ENCODE measurements at places on chromosomes 4 and X.

- DNase-seq: no peak
Measured at GRCh38 chrX:10582945-10583344, 37.4 kb downstream of the MID1 start.

- no peak for DNase-seq
Measured at GRCh38 chr4:15706646-15707362, 3.9 kb downstream of the BST1 start.

DNA sequence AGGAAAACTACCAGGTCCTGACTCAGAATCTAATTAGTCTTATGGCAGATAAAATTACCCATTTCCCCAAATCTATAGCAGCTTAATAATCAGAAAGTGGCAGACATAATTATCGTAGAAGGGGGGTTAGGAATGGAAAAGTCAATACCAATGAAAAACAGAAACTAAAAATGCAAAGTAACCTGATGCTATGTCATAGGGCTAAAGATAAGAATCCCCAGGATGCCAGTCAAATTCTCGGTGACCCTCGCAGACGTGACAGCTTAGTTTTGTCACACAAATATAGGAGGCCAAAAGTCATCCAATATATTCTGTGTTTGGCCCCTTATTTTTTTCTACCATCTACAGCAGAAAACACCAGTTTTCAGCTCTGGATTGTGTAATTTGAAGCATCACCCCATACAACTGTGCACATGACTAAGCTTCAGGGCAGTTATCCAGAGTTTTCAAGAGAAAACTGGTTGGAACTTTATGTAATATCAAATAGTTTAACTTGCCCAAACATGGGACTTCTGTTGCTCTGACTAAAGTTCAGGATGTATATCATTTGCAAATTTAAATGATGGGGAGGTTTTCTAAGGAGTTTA, 30.9 kb downstream of the RASSF6 start:
- peak; percentile 65 for DNase-seq

GRCh38 chrX:132127743-132128142, at the start of gene FRMD7:
Gene FRMD7 (minus strand): TSS chrX:132128020. CDS start chrX:132127844, 176 bp downstream.
- DNase-seq: no peak

GRCh38 chr4:124449881-124450280, 262.7 kb downstream of the ANKRD50 start:
- DNase-seq: no peak

DNA sequence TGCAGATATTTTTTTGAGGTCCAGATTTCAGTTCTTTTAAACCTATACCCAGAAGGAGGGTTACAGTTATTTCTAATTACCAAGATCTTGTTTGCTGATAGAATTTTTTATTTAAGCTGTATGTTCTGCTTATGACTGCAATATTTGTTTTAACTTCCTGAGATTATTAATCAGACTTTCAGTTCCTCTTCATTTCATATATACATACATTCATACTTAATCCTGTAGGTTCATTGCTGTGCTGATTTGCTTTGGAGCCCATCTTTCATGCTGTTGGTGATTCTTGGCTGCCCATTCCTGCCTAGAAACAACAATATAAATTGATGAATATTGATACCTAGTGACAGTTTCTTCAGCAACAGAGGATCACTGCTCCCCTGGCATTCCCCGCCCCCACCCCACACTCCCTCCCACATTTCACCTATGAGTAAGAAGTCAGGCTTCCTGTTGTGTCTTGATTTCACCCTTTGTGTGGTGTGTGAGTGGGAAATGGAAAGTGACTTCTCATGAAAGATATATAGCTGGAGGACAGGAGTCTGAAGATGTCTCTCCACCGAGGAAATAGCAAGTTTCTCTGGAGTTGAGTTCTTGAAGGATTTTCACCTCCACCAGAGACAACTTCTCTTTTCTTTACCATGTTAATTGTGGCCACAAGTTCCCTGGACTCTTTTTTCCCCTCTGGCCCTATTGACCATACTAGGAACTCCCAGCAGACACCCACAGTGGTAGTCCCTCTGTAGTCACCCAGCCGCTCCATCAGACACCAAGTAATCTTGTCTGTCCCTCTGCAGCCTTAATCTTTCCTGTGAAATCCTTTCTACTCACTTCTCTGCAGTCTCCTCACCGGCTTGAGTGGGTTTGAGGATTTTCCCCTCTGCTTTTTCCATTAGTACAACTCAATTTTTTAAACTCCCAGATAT, 118.4 kb downstream of the ASB9 start:
- peak; percentile 6 for DNase-seq

DNA sequence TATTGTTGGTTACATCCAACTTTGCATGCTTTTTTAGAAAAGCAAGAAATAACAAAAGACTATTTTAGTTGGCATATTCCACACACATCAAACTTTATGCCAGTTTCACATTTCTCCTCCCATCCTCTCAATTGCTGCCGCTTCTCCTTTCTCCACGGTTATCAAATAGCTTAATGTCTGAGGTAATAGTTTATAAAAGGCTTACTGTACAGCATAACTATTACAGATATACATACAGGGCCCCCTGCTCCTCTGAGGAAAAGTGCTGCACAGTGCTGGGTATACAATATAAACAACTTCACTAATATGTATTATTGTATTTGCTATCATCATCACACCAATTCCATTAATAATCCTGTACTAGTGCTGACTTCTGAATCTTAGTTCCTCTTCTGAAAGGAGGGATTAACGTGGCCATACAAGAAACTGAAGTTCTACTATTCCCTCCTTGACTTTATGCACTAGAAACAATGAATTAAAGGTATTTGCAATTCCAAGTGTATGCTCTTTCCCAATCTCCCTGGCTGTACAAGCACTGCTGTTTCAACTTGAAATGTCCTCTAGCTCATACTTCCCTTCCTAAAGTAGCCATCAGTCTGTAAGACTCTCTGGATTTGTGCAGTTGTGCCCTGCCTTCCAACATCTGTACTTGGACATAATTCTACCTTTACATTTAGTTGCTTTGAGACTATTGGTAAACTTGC, 2.5 kb downstream of the CCNI start:
- DNase-seq: no peak

- DNase-seq: no peak
Measured at GRCh38 chr4:70402762-70403161, 5.0 kb downstream of the OPRPN start.

GRCh38 chr4:83195269-83195668, 80.7 kb upstream of the PLAC8 start:
- DNase-seq: no peak

- DNase-seq: no peak
Measured at GRCh38 chr4:76203541-76203940, 10.1 kb downstream of the SCARB2 start.

- DNase-seq: no peak
Measured at GRCh38 chrX:17361620-17362019, 13.4 kb upstream of the NHS start.

DNA sequence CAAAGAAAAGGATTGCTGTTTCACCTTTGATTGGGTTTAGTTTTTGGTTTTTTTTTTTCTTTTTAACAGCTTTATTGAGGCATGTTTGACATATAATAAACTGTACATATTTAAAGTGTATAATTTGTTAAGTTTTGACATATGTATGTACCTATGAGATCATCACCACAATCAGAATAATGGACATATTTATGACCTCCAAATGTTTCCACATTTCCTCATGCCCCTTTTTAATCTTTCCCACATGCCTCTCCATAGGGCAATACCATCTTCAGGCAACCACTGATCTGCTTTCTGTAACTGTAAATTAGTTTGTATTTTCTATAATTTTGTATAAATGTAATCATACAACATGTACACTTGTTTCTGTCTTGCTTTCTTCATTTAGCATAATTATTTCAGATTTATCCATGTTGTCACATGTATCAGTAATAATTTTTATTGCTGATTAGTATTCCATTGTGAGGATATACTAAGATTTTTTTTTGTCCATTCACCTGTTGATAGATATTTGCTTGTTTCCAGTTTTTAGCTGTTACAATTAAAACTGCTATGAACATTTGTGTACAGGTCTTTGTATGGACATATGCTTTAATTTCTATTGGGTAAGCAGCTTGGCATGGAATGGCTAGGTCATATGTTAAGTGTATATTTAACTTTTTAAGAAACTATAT, 33.5 kb downstream of the PTPN13 start:
- DNase-seq: no peak

- DNase-seq: no peak
Measured at GRCh38 chr4:99029852-99030251, 34.3 kb downstream of the METAP1 start.

DNA sequence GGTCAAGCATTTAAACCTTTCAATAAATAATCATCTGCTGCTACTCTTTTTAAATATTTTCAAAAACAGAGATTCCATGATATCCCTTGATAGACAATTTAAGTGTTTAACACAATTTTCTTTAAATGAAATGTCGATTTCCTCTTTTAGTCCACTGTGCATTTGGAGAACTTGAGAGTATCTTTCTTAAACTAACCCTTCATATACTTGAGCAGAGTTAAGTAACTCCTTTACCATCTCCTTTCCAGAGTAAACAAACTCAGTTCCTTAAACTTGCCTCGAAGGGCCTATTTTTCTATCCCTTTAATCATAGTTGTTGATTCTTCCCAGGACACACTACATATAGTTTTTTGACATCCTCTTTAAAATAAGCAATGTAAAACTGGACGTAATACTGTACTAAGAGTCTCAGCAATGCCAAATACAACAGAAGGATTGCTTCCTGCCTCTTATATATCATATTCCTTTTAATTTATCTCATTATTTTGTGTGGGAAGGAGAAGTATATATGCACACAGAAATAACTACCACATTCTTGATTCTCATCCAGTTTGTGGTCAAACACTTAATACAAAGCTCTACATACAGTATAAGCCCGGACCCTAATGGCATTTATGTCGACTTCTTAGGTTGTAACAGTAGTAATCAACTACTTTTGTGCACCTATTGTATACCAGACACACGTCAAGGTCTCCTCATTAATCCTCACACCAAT, 22.8 kb downstream of the RAB28 start:
- no peak for DNase-seq

DNA sequence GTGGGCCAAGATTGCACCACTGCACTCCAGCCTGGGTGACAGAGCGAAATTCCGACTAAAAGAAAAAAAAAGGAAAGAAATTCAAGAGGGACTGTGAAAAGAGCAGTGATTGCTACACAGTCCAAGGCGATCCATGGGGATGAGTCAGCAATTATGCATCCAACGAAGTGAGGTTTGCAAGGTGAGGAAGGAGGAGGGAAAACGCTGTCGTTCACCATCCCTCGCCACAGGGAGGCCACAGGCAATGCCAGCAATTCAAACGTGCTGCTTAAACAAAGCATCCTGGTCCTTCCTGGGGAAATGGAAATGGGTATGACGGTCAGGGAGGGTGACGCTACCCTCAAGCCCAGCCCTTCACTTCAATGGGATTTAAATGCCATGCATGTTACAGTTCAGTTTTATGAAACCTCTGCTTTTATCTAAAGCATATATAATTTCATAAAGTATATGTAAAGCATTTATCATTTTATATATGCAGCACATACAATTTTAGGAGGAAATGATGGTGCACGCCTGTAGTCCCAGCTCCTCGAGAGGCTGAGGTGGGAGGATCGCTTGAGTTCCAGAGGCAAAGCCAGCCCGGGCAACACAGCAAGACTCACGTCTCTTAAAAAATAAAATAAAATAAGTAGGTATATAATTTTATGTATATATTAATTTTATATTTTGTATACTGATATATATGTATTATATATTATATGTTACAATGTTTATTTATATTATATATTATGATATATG, 108.7 kb downstream of the DHRSX start:
- DNase-seq: peak; percentile 88

DNA sequence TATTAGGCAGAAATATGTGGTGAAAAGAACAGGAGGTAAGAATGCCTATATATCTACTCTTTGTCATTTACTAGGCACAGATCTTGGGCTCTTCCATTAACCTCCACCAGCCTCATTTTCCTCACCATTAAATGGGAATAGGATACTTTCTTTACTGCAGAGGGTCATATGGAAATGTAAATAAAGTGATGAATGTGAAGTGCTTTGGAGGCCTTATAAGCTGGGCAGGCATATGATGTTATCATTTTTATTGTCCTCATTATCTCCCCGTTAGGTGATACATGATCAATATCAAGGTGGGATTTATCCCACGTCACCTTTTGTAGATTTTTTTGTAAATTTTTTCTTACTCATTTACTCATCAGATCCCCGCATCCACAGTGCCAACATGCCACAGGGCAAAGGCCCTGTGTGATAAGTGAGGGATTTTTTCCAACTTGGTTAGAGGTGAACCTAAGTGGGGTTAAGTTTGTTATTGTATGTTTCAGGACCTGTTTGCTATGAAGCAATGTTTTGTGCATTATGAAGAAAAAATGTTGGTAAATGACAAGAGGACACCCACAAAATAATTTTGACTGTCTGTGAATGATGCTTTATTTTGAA, 107.8 kb downstream of the SLC4A4 start:
- no peak for DNase-seq

GRCh38 chr4:100099746-100100145, 90.5 kb downstream of the DDIT4L start:
- no peak for DNase-seq

- no peak for DNase-seq
Measured at GRCh38 chr4:17218786-17219185, 293.1 kb downstream of the QDPR start.

GRCh38 chrX:149491812-149492211, 13.3 kb downstream of the IDS start:
- no peak for DNase-seq

- DNase-seq: no peak
Measured at GRCh38 chr4:175983636-175984035, 82.0 kb upstream of the WDR17 start.

DNA sequence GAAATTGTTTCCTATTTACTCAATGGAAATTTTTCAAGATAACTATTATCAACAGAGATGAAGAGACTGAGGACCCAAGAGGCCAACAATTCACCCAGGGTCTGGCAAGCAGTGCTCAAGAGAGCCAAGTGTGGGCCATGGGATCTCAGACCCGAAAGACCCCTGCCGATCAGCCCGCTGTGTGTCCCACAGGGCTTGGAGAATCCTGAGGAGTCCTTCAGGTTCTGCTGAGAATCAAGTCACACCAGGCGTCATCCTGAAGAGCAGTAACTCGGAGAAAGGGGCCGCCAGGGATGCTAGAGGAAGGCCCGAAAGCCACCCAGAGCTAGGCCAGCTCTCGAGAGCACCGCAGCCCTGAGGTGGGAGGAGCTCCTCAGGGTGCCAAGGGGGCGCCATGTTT, 48.7 kb downstream of the FGFRL1 start:
- DNase-seq: no peak

DNA sequence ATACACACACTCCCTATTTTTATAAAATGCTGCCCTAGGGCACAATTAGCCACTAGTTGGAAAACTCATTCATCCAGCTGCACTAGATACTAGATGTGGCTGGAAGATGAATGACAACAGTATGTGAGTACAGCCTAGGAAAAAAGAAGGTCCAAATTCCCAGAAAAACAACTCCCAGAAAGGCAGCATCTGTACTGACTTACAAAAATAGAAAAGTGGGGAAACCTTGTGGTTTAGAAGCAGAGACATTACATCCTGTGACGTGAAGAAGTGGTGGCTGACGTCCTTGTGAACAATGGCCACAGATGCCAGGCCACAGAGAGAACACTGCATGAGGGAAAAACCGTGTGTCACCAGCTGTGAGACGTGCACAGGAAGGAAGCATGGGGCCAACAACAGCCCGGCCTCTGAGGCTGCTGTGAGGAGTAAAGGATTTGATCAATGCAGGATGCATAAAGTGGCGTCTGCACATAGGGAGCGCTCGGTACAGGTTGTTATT, 81.2 kb downstream of the SPRY1 start:
- no peak for DNase-seq

- peak; percentile 20 for DNase-seq
Measured at GRCh38 chr4:72302981-72303704, 265.9 kb downstream of the ADAMTS3 start.

GRCh38 chr4:128416921-128417320, 129.3 kb upstream of the PGRMC2 start:
- DNase-seq: no peak

Measured in RWPE1 (cell line).